ENCODE measurements at places on chromosomes 4 and X.

DNA sequence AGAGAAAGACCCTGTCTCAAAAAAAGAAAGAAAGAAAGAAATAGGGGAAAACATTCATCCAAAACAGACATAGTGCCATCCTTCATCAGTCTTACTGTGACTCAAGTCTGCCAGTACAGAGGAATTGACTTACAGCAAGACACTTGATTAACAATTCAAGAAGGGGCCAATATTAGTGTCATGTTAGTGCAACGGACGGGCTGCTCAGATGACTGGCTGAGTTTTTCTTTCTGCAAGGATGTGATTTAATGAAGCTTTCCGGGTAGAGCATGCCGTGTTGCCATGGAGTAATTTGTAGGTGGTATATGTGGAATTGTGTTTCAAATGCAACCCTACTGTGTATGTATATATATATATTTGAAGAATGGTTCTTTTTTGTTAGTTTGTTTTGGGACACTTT, 12.6 kb upstream of the MFAP3L start:
- no peak for DNase-seq

DNA sequence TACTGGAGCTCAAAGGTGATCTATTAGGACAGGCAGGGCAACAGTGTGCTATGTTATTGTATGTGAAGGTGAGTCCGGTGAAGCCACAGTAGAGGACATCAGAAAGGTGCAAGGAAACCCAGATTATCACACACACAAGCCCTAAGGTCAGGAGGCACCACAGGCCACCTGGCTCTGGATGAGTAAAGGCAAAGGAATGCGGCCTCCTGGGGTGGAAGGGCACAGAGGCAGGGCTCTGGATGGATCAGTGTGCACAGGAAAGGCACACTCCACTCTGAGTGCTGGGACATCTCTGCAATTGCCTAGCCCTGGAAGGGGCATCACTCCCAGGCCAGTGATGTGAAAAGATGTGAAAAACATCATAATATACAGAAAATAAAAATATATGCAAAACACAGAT, 683.5 kb downstream of the TRIML1 start:
- peak; percentile 65 for DNase-seq

- DNase-seq = no peak
Observed at GRCh38 chr4:110678517-110679227, 55.8 kb upstream of the PITX2 start.

- DNase-seq = no peak
Observed at GRCh38 chrX:52261125-52261462, 76.4 kb downstream of the MAGED4 start.

GRCh38 chrX:106246511-106246910, 78.4 kb downstream of the PWWP3B start:
- DNase-seq = no peak

Data from ACHN (cell line).